Activated CD4-positive, alpha-beta T cell treated with anti-CD3 and anti-CD28 coated beads for 48 hours (primary cell): ENCODE measurements at places on chromosomes 4 and X.

GRCh38 chrX:7261672-7262332, 113.8 kb upstream of the PUDP start:
- DNase-seq = no peak

DNA sequence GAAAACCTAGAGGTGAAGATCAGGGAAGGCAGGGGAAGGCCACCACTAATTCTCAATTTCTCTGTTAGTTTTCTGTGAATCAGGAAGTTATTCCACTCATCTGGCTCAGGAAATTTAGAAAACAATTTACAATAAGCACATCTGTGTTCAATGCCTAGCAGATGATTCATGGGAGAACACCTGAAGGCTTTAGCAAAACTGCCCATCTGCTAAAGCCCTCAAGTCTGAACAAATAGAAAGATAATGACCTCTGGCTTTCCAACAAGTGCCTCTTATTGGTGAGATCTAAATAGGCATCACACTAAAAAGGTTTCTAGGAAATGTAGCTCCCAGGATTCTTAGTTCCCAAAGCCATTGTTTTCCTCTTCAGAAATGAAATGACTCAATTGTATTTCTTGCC, 122.1 kb upstream of the GNPDA2 start:
- DNase-seq = no peak

- DNase-seq = no peak
Measured at GRCh38 chrX:138853936-138854335, 142.4 kb upstream of the FGF13 start.

DNA sequence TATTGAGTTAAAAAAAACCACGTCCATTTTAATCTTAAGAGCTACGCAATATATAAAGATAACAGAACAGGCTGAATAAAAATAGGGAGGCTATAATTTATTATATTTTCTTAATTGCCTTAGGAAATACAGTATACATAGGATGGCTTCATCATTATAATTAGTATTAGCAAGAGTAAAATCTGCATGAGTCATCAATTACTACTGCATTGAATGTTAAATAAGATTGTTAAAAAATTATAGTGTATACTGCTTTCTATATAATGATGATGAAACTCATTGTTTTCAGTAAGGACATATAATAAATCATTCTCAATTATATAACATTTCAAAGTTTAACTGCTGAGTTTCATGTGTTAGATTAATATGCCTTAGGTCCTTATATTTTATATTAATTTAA, 133.4 kb upstream of the GRID2 start:
- no peak for DNase-seq

- DNase-seq = peak; percentile 56
Measured at GRCh38 chr4:150302553-150302952, 224.3 kb downstream of the DCLK2 start.

- DNase-seq = no peak
Measured at GRCh38 chr4:182278729-182279128, 35.5 kb downstream of the TENM3 start.

DNA sequence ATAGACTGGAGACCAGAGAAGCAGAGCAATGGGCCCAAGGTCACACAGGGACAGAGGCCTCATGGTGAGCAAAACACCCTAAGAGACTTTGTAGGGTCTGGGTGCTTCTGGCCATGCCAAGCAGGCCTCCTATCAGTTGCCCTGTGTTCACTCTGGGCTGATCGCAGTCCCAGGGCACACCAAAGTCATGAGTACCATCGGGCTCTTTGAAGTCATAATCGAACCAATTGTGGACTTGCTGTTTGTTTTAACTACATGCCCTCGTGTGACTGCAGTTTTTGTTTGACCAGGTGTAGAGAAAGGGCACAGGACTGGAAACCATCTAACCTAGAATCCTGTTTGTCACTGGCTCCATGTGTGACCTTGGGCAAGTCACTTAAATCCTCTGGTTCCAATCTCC, 172.5 kb upstream of the CPEB2 start:
- DNase-seq = no peak

DNA sequence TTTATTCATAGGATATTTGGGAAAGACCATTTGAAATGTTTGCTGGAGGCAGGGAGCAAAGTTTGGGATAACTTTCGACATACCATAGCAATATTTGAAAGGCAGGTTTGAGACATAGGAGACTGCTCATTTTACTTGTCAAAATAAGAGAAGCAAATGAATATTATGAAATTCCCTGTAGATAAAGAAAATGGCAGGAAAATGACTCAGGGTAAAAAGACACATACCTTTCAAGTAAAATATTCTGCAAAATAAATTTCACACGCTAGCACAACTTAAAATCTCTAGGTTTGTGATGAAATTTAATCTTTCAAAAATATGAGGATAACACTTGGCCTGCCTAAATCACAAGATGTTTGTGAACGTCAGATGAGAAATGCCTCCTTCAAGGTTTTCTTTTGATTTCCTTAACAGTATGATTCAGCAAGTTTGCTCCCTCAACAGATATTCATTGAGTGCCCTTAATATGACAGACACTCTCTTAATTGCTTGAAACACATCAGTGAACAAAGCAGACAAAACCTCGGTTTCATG, 6.6 kb downstream of the TMEM156 start:
- no peak for DNase-seq

- no peak for DNase-seq
Measured at GRCh38 chrX:39669668-39670067, 428.1 kb downstream of the BCOR start.

DNA sequence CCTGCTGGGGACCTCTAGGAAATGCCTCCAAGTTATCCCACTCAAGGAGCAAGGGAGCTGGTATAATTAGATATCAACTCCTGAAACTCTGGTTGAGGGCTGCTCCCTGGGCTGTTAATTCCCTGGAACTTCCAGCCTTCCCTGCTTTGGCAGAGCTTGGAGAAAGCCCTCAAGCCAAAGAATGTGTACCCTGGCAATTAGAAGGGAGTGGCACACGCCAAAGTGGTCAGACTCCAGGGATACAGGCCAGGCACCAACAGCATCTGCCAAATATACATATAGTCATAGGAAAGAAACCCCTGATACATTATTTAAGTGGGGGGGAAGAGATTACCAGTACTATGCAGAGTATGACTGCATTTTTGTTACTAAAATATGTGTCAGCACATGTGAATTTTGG, 616.8 kb downstream of the BCOR start:
- no peak for DNase-seq

- DNase-seq = no peak
Measured at GRCh38 chr4:7772711-7773385, 166.8 kb downstream of the AFAP1 start.

DNA sequence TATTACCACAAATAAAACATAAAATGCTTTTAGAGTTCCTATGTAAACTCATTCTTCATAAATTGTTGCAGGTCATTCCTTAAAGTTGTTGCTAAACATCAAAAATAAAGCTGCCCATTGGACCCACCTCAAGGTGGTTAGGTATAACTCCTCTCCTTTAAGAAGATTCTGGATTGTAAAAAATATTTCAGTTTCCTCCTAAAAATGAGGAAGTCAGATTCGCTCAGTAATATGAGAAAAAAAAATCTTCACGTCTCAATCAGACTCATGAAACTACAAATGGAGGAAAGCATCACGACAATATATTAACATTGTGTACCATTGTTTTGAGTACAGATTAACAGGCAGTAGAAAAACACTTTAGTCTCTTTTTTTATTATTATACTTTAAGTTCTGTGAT, 105.9 kb downstream of the DDX60 start:
- DNase-seq = no peak

DNA sequence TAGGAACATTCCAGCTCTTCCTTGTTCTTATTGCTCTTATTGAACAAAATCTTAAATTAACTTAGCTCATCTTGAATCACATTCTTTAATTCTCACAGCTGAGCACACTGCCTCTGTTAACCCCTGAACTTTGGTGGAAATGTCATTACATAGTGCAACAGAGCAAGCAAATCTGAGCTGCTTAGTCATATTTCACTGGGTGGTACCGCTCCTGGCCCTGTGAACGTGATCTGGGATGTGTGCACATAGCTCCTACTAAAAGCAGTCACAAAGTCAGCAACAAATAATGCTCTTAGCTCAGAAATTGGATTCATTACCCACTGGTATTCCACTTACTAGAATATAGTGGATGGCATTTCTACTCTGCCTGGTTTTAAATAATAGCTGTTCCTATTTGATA, 27.9 kb downstream of the ARHGEF6 start:
- DNase-seq = no peak

DNA sequence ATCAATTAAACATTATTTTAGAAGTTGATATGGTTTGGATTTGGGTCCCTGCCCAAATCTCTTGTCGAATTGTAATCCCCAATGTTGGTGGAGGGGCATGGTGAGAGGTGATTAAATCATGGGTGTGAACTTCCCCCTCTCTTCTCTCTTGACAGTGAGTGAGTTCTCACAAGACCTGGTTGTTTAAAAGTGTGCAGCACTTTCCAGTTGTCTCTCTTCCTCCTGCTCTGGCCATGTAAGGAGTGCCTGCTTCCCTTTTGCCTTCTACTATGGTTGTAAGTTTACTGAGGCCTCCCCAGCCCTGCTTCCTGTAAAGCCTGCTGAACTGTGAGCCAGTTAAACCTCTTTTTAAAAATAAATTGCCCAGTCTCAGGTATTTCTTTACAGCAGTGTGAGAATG, 141.4 kb downstream of the GALNTL6 start:
- no peak for DNase-seq

DNA sequence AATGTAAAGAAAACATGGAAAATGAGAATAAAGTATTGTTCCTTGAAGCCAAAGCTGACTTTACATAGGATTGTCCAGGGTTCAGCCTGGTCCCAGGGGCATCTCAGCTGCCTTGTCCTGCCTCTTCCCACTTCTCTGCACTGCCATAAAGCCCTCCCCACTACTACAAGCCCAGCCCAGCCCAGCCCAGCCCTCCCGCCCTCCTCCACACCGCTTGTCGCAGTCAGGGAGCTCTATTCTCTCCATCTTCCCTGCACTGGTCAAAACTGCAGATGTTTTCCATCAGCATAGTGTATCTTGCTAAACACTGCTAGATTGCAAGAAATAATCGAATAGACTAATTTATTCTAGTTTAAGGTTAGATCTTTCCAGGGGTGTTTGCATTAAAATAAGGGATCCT, 100.3 kb downstream of the TENM3 start:
- no peak for DNase-seq

DNA sequence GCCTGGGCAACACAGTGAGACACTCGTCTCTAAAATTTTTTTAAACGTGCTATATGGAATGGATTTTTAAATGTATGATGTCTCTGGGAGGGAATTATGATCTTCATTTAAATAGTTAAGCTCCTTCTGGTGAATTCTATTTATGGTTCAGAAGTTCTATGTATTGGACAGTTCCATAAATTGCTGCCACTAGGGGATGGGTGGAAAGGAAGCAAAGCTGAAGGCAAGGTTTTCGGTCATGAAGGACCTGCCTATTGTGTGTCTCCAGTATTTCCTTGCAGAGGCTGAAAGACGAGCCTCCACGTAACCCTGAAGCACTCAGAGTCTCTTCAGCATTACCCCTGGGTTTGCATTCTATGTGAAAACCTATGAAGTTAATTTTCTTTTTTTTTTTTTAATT, 451.5 kb upstream of the FAT1 start:
- DNase-seq = no peak

DNA sequence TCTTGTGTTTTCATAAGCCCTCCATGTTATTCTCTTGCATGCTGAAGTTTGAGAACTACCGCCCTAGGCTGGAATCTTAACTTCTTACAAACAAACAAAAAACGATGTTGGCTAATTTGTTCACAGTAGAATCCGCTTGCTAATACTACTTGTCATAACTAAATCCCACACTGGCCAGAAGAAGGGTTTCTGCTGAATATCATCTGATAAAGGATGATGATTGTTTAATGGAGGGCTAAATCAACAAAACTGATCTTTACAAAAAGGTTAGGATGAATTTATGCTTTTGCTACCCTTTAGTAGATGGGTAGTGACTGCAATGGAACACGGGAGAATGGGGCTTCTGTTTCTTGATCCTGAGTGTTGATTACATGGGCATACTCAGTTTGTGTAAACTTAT, 42.3 kb downstream of the SPATA4 start:
- no peak for DNase-seq

GRCh38 chrX:131308980-131309379, 19.9 kb upstream of the IGSF1 start:
- no peak for DNase-seq

GRCh38 chr4:126871810-126872209, 760.9 kb upstream of the INTU start:
- no peak for DNase-seq

DNA sequence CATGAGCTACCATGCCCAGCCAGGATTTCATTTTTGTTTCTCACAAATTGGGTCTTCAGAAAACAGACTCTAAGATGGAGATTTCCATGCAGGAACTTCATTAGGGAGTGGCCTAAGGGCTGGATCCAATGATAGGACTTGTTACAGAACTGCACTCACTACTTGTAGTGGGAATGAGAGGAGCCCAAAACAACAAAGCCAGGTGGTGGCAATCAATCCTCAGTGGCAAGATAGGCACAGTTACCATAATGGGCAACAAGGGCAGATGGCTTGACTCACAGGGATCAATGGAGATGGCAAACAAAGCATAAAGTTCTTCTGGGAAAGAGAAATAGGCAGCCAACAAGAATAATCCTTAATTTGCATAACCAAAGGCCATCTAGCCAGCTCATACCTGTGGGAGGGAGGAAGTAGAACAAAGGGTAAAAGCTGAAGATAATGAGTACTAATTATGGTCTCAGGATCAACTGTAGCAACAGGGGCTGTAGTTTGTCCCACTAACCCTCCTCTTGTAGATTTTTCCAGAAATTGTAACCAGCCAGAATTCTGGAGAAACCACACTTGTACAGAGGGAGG, 72.8 kb upstream of the MAPK10 start:
- no peak for DNase-seq

- no peak for DNase-seq
Measured at GRCh38 chrX:115892787-115893671, 277.5 kb upstream of the AGTR2 start.

DNA sequence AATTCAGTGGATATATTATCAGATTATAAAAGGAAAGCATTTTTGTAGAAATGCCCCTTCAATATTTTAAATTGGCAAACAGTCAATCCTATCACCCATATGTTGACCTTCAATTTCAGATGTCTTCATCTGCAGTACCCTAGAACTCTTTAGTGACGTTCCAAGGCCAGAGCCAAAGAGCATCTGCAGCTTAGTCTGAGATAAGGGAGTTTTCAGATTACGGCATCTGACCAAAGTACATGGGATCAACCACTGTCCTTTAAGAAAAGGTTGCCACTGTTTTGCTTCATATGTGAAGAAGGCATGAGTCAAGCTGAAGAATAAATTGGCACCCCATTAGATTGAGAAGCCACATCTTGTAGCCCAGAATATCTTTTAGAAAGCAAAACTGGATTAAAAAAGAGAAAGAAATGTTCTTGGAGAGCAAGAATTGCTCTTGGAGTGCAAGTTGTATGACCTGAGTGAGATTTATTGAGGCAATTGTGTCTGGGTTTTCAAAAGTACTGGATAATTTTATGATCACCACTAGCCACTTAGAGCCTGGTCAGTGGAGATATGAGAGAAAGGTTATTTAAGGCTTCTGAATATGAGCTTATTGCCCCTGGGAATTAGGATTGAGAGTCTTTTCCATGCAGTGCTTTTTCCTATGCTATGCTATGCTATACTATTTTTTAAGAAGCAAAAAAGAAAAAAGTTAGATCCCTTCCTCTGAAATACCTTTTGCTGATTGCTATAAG, 251.9 kb upstream of the NR3C2 start:
- no peak for DNase-seq

GRCh38 chr4:1370321-1371124, 23.5 kb downstream of the UVSSA start:
- no peak for DNase-seq

- DNase-seq = no peak
Measured at GRCh38 chrX:2676794-2677675, 14.1 kb upstream of the CD99 start.
